ENCODE measurements at places on chromosomes 5 and 9.

- no peak for DNase-seq
Observed at GRCh38 chr5:57598097-57598496, 115.5 kb upstream of the ACTBL2 start.

- DNase-seq: no peak
Observed at GRCh38 chr9:4690144-4690543, 10.8 kb downstream of the CDC37L1 start.

DNA sequence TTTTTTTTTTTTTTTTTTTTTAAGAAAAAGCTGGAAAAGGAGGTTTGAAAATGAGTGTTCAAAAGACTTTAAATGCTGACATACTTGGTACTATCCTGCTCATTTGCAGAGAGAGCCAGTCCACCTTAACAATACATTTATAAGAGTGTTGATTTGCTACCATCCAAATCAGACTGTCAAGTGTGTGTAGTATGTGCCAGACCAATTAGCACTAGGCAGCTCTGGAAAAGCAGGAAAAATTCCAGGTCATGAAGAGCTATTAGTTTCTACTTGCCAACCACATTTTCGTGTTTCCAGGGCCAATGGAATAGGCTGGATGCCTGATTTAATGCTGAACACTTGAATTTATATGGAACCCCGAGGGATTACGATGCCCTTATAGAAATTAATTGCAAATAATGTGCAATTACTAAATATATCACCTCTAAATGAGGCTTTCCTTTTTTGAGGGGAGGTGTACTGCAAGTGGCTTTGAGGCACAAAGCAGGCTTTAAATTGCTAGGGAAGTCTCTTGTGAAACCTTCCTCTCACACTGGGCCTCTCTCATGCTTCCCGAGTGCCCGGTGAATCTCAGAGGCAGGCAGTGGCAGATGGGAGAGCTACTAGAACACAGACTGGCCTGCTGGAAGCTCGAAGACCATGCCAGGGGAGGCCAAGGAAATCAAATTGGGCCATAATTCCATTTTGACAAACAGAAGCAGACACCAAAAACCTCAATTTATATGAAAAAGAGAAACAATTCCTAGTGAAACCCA lies 178.7 kb downstream of the PPP2R2B start:
- DNase-seq: no peak

- DNase-seq: no peak
Observed at GRCh38 chr5:150052956-150053712, 33.2 kb downstream of the CSF1R start.

GRCh38 chr5:180865981-180866695 lies 5.1 kb upstream of the ZFP62 start:
- no peak for DNase-seq

- DNase-seq: no peak
Observed at GRCh38 chr5:34695275-34696027, 39.3 kb downstream of the RAI14 start.

DNA sequence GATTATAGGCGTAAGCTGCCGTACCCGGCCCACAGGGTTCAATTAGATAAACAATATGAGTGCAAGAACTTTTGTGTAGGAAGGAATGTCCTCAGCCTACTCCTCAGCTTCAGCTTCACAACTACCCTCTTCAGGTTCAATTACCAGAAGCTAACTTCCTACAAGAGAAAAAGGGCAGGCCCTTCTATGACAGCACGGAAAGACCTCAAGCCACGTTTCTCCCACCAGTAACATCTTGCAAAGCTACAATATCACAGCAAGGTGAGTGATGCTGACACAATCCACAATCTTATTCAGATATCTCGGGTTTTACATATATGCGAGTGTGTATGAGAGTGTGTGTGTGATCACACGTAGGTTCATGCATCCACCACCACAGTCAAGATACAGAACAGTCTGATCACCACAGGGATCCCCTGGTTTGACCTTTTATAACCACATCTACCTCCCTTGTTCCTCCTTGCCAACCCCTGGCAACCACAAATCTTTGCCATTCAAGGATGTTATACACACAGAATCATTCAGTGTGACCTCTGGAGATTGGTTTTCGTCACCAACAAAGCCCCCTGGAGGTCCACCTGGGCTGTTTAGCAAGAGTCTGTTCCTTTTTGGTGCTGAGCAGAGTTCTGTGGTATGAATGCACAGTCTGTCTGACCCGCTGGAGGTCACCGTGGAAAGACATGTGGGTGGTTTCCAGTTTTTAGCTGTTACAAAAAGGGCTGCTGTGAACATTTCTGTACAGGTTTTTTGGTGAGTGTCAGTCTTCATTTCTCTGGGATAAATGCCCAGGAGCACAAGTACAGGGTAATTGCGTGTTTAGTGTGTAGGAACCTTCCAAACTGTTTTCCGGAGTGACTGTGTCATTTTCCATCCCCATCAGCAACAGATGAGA lies 38.2 kb downstream of the IPPK start:
- DNase-seq: no peak

GRCh38 chr9:3648722-3649246 lies 123.0 kb upstream of the RFX3 start:
- no peak for DNase-seq

GRCh38 chr5:135472141-135472540 lies 20.0 kb upstream of the TIFAB start:
- DNase-seq: no peak

GRCh38 chr5:137312011-137312410 lies 187.1 kb downstream of the SPOCK1 start:
- no peak for DNase-seq

- no peak for DNase-seq
Observed at GRCh38 chr5:157944077-157944633, 85.2 kb upstream of the CLINT1 start.

GRCh38 chr9:120350596-120350995 lies 229.4 kb downstream of the CDK5RAP2 start:
- DNase-seq: no peak

- DNase-seq: no peak
Observed at GRCh38 chr5:14487897-14488570, 93.6 kb upstream of the OTULINL start.

DNA sequence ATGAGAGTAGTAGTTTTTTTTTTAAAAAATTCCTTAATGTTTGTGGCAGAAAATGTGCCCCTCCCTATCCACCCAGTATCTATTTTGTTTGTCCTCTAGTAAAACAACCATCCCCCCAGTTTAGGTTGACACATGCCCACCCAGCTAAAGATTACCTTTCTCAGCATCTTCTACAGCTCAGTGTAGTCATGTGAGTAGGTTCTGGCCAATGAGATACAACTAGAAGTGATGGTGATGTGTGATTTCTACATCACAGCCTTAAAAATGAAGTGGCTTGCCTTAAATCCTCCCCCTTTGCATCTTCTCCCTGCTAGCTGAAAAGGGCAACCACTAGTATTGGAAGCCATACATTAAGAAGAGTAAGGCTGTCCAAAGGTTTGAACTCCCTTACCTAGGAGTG lies 14.9 kb downstream of the CHD1 start:
- DNase-seq: no peak

DNA sequence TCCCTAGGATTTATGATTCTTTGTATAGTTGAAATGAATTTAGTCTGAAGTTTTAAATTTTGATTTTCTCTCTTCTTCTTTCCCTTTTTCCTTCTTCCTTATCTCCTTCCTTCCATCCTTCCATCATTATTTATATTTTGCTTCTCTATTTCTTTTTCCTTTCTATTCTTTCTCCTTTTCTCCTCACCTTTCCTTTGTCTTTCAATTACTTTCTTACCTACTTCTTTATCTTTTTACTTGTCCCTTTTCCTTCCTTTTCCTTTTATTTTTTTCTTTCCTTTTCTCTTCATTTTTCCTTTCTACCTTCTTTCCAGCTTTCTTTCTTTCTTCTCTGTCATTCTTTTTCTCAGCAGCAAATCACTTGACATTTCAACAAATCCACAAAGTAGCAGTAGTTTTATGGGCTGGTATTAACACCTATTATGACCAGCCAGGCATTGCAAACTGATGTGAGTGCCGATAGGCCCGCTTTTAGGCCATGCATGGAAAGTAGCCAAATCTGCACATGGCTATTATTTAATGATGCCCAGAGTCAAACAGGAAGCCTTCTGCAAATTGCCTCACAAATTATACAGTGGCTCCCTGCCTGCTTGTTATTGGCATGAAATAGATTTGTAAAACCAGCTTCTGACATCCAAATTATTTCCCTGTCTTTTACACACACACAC lies 37.1 kb upstream of the NR3C1 start:
- DNase-seq: no peak

DNA sequence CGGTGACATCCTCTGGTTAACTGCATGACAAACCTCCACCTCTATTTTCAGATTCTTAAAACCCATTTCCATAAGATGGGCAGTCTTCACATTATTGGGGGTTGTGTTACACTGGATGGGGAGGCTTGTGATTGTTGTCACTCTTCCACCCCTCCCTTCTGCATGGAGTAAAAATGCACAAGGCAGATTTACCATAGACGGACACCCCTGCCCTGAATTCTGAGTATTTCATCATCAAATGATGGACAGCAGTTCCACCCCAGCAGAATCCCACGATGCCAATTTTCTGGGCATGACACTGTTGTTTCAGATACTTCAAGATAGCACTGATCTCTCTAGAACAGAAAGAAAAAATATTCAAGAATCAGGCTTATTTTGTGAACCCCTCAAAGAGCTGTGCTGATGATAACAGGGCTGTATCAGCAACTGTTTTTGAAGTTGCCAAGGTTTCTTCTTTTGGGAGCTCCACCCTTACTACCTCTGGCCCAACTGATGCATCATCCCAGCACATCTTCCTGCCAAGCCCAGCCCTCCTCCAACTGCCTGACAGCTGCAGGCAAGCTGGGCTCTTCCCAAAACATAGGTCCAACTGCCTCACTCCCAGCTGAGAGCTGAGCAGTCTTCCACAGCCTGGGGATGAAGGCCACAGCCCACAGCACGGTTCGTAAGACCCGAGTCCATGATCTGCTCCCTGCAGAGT lies 21.4 kb downstream of the CMBL start:
- no peak for DNase-seq

- DNase-seq: no peak
Observed at GRCh38 chr5:72387985-72388384, 67.8 kb downstream of the PTCD2 start.

DNA sequence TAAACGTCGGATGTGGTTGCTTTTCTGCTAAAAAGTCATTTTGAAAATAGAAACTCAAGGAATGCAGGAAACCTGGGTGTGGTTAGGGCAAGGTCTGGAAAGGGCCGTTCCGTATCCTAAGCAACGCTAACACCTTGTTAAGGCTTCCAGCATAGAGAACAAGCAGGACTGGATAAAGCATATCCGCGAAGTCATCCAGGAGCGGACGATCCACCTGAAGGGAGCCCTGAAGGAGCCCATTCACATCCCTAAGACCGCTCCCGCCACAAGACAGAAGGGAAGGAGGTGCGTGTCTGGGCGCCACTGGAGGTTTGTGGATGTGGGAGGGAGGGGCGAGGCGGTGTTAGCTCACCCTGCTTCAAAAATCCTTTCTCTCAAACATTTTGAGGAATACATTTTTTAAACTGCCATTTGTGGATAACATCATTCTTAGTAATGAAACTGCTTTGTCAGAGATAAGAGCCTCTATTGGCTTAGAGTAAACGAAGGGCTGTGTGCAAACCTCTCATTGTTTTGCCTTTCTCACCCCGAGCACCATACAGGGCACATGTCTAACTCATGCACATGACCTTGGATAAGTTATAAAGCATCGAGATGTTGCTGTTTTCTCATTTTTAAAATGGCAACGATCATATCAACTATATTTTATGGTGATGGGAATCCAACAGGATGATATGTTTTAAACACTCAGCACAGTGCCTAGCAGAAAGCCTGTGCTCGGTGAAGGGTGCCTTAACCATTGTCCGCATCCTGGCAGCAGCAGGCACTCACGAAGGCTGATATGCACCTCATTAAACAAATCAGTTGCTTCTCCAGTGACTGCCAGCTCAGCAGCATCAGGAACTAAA lies 175.7 kb upstream of the OTULINL start:
- DNase-seq: no peak

GRCh38 chr5:35303152-35303551 lies 72.9 kb upstream of the PRLR start:
- DNase-seq: no peak

DNA sequence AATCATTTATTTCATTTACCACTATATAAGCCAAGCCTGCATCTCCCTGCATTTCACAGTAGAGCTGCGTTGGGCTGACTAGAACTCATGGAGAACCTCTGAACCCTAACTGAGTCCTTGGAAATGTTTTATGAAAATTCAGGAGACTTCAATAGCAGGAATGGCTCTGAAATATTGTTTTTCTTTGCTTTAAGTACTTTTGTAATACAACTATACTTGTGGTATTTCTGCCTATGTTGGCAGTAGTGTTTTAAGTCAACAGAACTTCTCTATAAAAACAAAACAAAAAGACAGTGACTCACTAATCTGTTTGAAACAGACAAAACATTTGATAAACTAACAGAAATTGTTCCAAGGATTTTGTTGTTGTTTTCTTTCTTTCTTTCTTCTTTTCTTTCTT lies 489.2 kb upstream of the MEF2C start:
- DNase-seq: no peak

DNA sequence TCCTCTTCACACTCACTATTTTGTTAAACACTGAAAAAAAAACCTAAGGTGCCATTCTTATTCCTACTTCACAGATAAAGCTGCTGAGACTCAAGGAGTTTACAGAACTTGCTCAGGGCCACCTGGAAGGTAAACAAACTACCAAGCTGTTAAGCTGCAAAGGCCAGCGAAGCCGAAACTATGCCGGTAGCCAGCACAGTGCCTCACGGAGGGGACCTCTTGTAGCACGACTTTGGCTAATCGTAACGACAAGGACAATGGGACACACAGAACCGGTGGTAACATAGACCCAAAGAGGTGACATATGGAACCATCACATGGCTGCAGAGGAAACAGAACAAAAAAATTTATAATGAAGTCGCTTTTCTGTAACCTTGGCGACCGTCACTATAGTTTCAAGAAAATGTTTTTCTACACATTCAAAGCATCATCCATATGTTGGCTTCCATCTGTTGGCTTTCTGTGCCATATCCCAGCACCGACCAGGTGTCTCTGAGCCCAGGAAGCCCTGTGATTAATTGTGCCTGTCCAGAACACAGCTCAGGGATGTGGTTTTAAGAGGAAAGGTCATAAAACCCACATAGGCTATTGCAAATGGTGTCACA lies 60.3 kb downstream of the S1PR3 start:
- no peak for DNase-seq

DNA sequence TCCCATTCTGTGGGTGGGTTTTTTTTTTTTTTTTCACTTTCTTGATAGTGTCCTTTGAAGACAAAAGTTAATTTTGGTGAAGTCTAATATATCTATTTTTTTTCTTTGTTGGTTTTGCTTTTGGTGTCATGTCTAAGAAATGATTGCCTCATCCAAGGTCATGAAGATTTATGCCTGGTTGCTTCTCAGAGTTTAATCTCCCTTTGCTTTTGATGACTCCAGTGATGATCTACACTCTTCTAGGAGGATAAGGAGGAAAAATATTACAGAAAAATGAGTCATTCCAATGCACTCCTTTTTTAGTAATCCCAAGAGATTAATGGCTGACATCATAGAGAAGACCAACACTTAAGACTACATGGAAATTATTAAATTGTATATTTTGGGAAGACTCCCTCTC lies 79.7 kb upstream of the ICE1 start:
- no peak for DNase-seq

DNA sequence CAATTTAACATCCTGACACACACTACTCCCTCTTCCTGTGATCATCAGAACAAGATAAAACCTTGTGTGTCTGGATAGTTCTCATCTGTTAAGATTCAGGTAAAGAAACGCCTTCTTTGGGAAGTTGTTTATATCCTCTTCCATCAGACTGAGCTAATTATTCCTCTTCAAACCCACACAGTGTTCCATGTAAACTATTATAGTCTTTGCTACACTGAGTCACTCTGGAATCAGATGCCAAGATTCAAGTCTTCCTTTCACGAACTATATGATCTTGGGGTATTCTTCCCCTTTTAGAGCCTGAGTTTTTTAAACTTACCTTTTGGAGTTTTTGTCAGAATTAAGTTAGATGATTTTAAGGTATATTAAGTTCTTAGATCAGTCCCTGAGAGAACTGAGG lies 2.0 kb downstream of the OR1J1 start:
- no peak for DNase-seq
